ENCODE measurements at places on chromosomes 12 and 14.

GRCh38 chr12:15749937-15750336 is 39.3 kb downstream of the EPS8 start:
- no peak for DNase-seq

- no peak for DNase-seq
Observed at GRCh38 chr12:112183141-112184021, 58.0 kb downstream of the TRAFD1 start.

DNA sequence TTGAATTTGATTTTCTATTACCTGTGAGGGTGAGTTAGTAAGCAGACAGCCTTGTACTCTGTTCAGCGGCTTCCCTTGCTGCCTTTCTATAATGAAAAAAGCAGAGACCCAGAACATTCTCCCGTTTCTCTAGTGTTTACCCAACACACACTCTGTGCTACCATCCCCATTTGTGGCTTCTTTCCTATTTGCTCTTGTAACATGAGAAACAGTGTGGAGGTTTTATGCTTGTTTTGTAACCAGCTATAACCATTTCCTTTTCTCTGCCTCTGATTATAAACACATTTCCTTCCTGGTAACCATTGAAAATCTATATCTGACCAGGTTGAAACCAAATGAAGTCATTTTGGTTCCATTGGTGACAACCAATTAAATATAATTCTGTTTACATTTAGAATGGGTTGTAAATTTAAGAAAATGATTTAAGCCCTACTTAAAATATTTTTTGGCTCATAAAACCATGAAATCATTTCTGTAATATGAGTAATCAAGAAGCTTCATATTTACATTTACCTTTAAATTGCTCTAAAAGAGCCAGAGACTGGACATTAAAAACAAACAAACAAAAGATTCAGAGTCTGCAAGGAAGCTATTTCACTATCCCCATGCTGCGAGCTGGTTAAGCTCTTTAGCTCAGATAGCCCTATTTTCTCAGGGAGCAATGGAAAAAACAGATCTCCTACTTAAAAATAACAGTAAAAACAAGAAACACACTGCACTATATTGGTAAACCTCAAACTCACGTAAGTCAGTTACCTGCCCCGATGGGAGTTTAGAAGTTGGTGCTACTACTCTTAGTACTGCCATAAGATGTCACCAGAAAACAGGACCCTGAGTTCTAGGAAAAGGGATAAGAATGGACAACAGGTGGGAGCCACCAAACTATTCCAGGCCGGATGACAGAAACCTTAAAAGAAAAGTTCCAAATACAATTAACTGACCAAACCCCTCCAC is 206.5 kb upstream of the EEA1 start:
- DNase-seq = no peak

DNA sequence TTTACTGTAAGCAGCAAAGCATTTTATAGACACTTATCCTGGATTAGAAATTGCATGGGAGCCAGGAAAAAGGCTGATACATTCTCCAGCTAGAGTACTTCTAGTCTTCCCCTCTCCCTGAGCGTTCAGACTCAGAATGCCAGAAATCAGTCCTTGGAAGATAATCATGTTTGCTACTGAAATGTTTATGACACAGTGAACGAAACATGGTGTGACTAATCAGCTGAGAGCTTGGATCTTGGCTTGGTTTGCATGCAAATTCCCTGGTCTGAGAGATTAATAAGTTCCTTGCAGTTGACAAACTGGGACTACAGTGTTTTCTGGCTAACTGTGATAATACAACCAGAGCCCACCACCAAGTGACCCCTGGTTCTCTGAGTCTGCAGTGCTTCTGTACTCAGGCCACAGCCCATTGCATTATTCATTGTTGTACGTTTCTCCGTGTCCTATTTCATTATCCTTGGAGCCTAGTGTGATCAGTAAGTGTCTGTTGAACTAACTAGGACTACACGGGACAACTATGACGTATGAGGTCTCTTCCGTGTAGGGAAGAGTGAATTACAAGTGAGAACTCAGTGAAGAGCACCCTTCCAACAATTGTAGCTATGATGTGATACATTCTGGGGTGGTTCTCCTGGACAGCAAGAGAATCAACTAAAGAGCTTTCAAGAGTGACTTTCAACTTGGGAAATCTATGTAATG is 34.6 kb upstream of the EVL start:
- DNase-seq = no peak

DNA sequence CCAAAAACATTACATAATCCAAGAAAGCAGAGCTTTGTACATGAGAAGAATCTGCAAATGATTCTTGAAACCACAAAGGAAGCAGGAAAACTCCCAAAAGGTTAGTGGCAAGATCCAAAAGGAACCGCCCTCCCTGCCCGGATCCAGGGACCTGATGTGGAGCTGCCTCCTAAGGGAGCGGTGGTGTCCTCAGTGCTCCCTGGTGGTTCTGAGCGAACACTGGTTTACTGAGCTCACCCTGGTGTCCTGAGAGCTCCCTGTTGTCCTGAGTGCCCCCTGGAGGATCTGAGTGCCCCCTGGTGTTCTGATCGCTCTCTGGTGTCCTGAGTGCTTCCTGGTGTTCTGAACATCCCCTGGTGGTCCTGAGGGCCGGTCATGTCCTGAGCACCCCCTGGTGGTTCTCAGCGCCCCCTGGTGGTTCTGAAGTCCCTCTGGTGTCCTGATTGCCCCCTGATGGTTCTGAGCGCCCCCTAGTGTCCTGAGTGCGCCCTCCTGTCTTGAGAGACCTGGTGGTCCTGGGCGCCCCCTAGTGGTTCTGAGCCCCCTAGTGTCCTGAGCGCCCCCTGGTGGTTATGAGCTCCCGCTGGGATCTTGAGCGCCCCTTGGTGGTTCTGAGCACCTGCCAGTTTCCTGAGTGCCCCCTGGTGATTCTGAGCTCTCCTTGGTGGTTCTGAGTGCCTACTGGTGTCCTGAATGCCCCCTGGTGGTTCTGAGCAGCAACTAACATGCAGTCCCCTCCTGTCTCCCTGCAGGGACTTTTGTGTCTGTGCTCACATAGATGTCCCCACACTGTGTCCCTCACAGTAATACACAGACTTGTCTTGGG is 891.1 kb downstream of the TMEM121 start:
- no peak for DNase-seq

GRCh38 chr12:45458854-45459807 is 243.2 kb downstream of the ANO6 start:
- DNase-seq = no peak

GRCh38 chr12:113935459-113935858 is 30.7 kb downstream of the RBM19 start:
- no peak for DNase-seq

DNA sequence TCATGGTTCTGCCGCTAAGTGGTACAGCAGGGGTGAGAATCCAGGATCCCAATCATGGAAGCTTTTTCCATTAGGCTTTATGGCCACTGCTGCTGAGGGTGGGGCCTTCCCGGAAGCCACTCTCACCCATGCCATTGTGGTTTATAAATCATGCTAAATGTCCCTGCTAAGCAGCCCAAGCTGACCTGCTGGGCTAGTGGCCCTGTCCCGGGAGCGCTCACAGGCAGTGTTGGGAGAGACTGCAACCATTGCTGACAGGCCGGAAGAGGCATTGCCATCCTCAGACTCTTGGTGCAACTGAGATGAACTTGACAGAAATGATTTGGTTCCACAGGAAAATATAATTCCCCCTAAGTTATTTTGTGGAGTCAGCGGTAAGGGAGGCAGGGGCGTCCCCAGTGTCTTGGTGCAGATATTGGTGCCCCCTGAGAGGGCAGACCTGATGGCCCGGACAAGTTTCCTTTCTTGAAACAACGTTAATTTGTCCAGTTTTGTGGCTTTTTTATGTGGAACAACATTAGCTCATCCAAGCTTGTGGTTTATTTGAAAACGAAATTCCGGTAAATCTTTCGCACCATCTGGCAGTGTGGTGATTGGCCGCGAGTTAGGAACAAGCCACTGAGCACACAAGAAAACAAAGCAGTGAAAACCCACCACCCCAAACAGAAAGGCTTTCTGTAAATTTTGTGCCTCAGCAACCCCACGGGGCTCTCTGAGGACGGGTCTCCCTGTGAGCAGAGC is 82.3 kb downstream of the SSPN start:
- no peak for DNase-seq

- DNase-seq = no peak
Observed at GRCh38 chr12:103318566-103318965, 177.2 kb downstream of the C12orf42 start.

GRCh38 chr12:67892259-67893021 is 96.8 kb upstream of the IFNG-AS1 start:
- no peak for DNase-seq

DNA sequence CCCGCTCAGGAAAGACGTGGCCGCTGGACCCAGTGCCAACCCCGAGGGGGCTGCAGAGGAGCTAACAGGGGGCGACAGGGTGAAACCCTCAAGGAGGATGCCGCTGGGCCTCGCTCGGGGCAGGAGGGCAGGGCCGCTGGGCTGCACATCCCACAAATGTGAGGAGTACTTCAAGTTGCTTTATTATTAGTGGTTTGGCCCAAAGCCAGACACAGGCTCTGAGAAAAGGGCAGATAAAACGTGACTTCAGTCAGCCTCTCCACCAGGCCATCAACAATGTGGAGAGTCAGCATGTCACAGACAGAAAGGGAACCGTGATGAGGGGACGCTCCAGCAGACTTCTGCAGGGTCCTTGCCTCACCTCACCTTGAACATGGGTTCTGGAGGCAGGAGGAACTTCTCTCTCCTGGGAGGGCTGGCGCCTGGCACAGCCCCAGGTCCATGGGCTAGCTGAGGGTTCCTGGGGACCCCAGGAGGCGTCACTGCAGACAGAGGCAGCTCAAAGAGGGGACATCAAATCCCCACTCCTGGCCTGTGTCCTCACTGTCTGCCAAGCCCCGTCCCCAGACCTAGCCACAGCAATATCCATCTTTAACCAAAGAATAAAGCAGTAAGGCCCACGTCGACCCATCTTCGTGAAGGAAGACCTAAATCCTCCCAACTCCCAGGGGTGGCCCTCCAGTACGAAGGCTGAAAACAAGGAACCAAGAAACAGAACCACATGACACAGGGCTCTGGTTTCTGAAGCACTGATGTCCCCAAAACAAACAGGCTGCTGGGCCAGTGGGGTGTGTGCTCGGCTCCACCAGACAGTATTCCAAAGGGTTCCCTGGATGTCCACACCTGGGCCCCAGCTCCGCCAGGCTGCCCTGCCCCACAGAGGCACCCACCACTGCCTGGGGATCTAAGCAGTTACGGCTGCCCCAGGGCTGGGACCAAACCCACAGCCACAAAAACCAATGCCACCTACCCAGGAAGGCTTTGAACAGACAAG is 35.1 kb downstream of the CCDC85C start:
- peak; percentile 66 for DNase-seq

GRCh38 chr14:64636980-64637429 is 67.2 kb upstream of the PLEKHG3 start:
- DNase-seq = no peak

DNA sequence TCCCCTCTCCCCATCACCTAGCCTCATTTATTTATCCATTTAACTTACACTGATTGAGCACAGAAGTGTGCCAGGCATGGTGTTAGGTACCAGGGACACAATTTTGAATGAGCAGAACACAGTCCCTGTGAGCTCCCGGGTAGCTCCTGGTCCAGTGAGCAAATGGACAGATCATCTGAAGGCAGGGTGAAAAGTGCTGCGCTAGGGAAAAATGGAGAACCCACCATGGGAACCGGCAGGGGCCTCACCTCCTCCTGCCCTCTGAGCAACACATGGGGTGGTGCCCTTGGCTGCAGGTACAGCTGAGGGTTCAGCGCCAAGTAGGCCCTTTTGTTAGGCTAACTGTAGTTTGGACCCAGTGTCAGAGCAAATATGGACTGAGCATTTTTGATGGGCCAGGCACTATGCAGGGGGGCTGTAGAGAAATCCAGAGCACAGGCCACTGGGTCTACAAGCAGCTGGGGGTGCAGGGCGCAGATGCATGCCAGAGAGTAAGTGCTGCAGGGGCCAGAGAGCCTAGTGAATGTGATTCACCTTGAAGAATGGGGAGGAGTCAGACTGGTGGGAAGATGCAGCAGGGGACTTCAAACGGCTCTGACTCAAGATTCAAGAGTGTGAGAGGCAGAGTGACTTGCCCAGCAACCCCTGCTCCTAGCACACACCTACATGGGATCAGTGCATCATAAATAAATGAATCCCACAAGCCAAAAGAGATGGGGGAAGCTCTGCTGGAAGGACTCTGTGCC is 28.2 kb downstream of the LTBP2 start:
- DNase-seq = no peak

DNA sequence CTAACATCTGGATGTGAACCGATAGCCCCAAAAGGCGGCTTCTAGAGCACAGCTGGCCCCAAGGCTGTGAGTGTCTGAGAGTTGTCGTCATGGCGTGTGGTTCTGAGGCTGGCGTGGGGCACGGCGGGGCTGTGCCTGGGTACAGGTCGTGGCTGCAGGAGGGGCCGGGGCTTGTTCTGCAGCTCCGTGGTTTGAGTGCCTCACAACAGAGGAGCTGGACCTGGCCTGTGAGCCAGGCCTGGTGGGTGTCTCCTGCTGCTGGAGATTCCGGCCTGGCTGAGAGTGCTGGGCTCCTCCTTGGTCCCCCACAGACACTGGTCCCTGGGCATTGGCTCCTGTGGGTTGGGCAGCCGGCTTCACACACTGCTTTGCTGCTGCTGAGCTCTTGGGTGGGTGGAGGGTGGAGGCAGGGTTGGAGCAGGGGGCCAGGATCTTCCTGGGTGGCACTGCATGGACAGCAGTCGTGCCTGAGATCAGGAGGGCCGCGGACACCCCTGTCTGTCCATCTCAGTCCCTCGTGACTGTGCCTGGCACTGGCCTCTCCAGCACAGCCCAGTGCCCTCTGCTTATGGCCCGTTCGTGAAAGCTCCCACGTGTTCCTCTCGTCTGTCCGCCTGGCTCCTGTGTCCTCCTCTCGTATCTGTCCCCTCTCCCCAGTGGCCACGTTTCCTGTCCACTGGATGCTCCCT is 31.8 kb upstream of the TEX22 start:
- no peak for DNase-seq

- DNase-seq = no peak
Observed at GRCh38 chr12:42916143-42916542, 326.6 kb upstream of the PRICKLE1 start.

- DNase-seq = no peak
Observed at GRCh38 chr12:121117226-121117777, 15.4 kb upstream of the P2RX7 start.

DNA sequence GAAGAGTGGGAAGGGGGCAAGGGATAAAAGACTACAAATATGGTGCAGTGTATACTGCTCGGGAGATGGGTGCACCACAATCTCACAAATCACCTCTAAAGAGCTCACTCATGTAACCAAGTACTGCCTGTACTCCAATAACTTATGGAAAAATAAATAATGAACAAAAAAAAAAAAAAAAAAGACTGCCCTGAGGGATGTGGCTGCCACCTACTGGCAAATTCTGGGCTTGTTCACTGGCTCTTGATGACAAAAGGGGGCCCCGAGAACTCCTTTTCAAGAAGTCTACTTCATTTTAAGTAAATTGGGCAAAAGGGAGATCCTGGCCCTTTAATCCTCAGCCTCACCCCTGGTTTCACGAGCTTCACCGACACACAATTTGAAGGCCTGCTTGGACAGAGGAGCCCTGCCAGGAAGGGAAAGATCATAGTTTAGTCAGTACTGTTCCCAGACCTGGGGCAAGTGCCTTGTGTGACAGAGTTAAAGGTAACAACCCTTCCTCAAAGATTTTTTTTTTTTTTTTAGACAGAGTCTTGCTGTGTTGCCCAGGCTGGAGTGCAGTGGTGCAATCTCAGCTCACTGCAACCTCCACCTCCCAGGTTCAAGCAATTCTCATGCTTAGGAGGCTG is 26.1 kb upstream of the STAC3 start:
- no peak for DNase-seq
